ENCODE measurements at places on chromosomes 5 and 9. TPM values are rescaled to one million over a fixed set of nuclear protein-coding genes. Genes with fewer than 3 reads are reported as not detected.

The GABRP gene
- not detected for total RNA-seq

The NME5 gene
- under 0.01 TPM for total RNA-seq

The FABP6 gene
- not detected for total RNA-seq

The SCGB3A2 gene
- total RNA-seq, result not detected

- DNase-seq, result no peak
Observed at GRCh38 chr5:124180299-124180874, 566.1 kb downstream of the ZNF608 start.

GRCh38 chr9:127144670-127145445 is 22.4 kb upstream of the ANGPTL2 start:
- no peak for DNase-seq

GRCh38 chr5:51599587-51599986 is 216.3 kb downstream of the ISL1 start:
- no peak for DNase-seq

- no peak for DNase-seq
Observed at GRCh38 chr9:74729136-74729695, 158.5 kb downstream of the TRPM6 start.

DNA sequence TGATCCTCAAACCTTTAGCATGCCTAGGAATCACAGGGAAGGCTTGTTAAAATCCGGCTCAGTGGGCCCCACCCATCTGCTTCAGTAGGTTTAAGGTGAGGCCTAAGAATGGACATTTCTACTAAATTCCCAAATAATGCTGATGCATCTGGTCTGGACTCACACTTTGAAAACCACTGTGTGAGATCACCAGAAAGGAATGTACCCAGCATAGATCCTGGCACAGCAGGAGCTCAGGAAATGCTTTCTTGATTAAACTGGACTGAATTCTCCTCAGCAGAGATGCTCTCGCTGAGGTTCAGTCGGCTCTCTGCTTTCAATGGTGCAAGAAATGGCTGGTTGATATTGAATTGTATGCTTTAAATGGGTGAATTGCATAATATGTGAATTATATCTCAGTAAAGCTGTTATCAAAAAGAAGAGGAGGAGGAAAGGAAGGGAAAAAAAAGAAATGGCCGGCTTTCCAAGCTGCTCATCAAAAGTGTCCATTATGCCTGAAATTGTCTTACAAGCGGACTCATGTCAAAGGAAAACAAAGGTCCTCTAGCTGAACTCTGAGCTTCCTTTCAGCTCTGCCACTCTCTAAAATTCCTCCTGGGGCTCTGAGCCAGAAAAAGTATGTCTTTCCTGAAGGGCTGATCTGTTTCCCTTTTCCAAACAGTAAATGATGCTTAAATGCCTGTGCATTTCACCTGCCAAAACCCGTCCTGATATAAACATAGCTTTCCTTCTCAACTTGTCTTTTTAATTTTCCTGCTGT is 77.6 kb upstream of the SAP30L start:
- peak; percentile 95 for DNase-seq

DNA sequence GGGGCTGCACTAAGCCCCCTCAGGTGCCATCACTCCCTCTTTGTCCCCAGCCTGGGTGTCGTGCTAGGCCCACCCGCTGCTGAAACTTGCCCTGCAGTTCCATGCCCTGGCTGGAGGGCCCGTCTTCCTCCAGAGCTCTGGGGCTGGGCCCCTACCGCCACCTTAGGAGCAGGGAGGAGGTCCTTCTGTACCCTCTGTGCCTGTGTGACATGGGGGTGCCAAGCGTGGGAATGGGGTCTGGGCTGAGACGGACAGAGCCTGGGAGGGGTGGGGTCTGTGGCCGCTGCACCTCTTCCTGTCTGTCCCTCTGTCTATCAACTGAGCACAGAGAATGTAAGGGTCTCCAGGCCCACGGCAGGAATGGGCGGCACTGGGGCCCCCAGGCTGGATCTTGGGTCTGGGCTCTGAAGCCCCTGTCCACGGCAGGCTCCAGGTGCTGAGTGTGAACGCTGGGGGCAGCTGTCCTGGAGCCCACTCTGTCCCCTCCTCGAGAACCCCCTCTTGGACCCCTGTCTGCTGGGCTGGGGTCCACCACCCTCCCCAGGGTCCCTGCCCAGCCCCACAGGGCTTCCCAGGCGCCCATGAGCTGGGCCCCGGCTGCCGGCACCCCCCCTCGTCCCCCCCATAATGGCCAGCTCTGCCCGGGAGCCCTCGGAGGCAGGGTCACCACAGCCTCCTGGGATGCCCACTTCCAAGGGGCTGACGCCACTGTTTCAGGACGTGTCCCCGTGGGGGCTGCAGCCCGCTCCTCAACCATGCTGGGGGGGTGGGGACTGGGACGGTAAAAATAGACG is 15.8 kb upstream of the NRARP start:
- no peak for DNase-seq

DNA sequence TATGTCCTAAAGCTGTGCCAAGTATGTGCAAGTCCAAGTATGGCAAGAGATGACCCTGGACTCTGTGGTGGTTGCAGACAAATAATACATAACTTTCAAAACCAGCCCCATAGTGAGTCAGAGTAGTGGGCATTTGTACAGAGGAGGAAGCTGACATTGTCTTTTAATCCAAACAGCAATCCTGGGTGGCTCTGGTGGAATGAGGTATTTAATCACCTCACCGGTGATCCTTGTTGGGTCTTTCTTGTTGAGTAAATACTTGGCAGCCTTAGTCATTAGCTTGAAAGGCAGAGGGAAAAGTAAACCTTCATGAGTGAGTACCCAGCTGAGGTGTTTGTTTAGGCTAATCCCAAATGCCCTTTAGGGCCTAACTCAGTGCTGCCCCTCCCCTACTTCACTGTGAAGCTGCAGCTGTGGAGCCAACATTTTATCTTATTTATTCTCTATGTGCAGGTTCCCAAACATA is 148.7 kb upstream of the SLC12A2 start:
- peak; percentile 63 for DNase-seq

Measured in IMR-90 (cell line).